Endodermal cell (in vitro differentiated cells): ENCODE measurements at places on chromosomes 11 and 22.

GRCh38 chr22:39434721-39435120 is 22.1 kb upstream of the MGAT3 start:
- DNase-seq = no peak

- DNase-seq = no peak
Measured at GRCh38 chr11:102119997-102120396, 9.8 kb downstream of the YAP1 start.

DNA sequence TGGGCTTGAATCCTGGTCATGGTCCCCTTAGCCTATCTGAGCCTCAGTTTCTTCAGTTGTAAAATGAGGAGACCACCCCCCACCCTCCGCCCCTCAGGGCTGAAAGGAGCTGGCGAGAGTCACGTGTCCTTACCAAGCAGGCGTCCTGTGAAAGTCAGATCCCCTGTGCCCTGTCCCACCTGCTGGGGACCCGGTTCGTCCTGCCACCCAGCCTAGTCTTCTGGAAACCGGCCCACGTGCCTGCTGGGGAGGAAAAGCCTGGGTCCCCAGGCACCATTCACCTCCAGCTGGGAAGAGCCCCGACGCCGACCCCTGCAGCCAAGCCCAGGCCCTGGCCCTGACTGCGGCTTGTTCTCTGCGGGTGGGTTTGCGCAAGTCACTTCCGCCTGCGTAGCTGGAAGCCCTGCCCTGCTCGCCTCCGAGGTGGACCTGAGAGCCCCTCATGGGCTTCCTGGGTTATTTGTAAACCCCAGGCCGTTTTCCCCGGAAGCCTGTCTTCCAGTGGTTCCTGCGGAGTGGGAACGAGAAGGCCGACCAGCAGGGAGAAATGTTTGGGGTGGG is 679 bp upstream of the SSH3 start:
- peak; percentile 91 for DNase-seq

DNA sequence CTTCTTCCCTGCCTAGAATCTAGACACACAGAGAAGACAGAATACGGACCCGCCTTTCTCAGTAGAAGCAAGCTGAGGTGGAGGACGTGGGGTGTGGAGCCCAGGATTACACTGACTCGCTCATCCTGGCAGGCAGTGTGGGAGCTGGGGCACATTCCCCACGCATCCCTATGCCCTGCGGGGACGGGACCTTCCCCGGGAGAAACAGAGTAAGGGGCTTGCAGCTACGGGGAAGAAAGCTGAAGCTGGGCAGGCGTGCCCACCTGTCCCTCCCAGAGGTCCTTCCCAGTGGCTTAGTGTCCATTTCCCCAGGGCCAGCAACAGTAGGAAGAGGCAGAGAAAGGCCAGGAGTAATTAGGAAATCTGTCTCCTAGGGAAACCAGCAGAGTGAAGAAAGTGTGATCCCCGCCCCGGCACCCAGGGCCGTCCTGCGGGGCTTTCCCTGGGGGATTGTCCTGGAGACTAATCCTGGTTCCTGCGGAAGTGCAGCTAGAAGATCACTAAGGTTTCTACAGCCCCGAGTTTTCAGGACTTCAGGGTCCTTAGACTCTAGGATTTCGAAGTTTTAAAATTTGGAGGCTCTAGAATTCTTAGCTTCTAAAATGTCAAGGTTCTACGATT is 7.8 kb downstream of the DNAJB13 start:
- peak; percentile 53 for DNase-seq

DNA sequence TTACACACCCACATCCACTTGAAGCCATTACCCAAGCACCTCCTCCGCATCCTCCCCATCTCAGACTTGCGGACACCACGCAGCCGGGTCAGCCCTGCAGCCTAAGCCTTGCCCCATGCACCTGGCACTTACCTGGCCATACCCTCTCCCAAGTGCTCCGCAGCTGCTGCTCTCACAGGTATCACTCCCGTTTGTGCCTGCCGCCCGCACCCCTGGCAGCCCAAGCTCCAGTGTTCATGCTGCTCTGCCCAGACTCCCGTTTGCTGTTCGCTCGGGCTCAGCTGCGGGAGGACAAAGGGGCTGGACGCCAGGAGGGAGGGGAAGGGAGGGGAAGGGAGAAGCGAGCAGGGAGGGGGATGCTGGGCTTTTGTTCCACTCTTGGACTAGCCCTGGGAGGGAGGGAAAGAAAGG is at the start of gene KLHL35:
Gene KLHL35 (minus strand): TSS at position 293 of the 411 bp plus-strand sequence. CDS start 2,574 bp downstream, outside the sequence.
- no peak for DNase-seq
